ENCODE measurements at places on chromosomes 12 and 14. TPM values are rescaled to one million over a fixed set of nuclear protein-coding genes. Genes with fewer than 3 reads are reported as not detected.

SOAT2 gene
- total RNA-seq = under 0.01 TPM

KLHL42 gene
- total RNA-seq = 56.3 TPM

STAC3 gene
- total RNA-seq = 1.6 TPM

RNASE1 gene
- 12.2 TPM for total RNA-seq

DNA sequence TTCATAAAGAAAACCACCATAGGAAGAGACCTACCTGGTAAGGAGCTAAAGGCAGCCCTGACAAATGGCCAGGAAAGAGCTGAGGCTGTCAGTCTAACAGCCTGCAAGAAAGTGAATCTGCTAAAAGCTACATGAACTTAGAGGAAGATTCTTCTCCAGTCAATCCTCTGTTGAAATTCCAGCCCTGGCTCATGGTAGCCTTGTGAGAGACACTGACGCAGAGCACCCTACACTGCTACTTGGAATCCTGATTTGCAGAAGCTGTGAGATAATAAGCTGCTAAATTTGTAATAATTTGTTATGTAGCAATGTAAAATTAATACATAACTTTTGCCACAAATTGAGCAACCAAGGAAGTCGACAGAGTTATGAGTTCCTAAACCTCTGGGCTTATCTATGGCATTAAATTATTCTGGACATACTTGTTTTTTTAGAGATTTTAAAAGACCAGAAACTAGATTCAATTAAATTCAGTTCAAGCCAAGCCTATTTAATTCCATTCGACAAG lies 257.0 kb downstream of the ETNK1 start:
- DNase-seq = no peak

- DNase-seq = no peak
Observed at GRCh38 chr12:85733984-85734383, 102.2 kb downstream of the RASSF9 start.

DNA sequence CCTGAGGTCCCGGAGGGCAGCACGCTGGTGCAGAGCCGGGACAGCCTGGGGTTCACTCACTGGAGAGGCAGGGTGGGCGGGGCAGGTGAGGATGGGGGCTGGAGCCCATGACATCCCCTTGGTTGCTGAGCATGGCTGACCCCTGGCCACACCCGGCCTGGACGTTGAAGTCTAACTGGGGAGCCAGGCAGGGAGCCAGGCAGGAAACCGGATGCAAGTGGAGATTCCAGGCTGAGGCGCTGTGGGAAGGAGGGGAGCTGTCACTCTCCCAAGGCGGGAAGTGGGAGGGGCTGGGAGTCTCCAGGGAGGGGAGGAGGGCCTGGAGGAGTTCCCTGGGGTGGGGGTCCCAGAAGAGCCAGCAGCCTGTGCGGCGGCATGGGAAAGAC lies 7.7 kb upstream of the INF2 start:
- DNase-seq = peak; percentile 76

DNA sequence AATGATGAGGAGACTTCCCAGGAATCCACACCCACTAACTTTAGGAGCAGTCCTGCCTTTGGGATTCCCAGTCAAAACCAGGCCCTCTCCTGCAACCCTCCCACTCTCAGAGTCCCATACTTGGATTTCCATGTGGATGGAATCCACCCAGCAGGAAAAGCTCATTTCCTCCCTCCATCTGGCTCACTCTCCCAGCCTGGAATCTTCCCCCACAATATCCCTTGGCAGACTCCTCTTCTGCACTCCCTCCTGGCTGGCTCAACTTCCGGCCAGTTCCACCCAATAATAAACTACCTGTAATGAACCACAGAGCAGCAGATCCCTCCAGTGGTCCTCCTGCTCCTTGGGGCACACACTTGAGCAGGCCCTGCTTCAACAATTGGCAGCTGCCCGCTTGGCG lies 102.8 kb upstream of the EGLN3 start:
- no peak for DNase-seq
